ENCODE measurements at places on chromosomes 4 and X. TPM values are rescaled to one million over a fixed set of nuclear protein-coding genes. Genes with fewer than 3 reads are reported as not detected.

AR gene
- 12.8 TPM for total RNA-seq

PGAM4 gene
- total RNA-seq, result not detected

CXorf65 gene
- not detected for total RNA-seq

MAGEA10 gene
- not detected for total RNA-seq

MSX1 gene
- 4.5 TPM for total RNA-seq

GCNA gene
- 4.8 TPM for total RNA-seq

ADAMTS3 gene
- total RNA-seq, result 5.9 TPM
